AG04450 (cell line): ENCODE measurements at places on chromosomes 3 and 15.

DNA sequence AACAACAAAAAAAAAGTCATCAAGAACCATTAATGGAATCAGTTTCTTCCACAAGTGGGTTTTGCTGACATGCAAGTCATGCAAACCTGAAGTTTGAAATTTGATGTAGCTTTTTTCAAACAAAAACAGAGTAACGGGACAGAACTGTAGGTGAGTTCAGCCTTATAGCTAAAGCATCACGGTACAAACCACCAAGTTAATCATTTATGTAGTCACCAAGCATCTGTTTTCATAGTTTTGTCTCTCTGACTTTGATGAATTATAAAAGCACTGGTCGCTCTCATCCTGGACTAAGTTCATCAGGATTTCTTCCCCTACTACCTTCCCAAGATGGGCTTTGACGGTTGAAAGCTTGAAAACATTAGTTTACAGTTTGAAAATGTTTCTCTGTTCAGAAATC lies 117.0 kb upstream of the SAMMSON start:
- no peak for DNase-seq

GRCh38 chr15:85778107-85778776 lies 16.5 kb downstream of the KLHL25 start:
- DNase-seq = no peak

GRCh38 chr3:168620854-168621253 lies 525.1 kb upstream of the GOLIM4 start:
- no peak for DNase-seq

DNA sequence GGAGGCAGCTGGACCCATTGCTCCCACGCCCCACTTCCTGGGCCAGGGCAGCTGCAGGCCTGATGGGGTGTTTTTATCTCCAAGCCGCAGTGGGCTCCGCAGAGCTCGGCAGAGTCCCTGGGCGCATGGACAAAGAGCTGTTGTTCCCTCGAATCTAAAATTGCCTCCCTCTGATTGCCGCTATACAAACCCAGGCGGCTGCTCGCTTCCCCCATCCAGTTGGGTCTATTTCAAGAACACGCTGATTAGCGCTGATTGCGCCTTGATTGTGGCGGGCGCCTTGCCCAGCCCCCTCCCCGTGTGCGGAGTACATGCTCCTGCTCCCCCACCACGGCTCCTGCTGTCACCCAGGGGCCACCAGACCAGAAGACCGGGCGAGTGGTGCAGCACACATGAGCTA lies 43.4 kb upstream of the SLC6A1 start:
- DNase-seq = no peak

DNA sequence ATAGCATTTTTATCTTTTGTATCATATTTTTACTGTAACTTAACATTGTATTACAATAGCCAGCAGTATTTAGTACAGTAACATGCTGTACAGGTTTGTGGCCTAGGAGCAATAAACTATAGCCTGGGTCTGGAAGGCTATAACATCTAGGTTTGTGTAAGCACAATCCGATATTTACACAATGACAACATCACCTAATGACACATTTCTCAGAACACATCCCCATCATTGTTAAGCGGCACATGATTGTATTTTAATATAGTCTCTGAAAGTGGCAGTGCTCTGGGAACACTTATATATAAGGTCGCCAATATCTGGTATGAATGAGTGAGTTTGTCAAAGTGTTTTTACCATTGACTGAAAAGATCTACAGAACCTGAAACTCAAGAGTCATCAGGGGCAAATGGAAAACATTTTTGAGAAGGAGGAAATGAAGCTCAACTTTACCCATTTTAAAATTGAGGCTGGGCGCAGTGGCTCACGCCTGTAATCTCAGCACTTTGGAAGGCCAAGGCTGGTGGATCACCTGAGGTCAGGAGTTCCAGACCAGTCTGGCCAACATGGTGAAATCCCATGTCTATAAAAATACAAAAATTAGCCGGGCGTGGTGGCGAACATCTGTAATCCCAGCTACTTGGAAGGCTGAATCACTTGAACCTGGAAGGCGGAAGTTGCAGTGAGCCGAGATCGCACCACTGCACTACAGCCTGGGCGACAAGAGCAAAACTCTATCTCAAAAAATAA lies 38.8 kb upstream of the TNFSF10 start:
- DNase-seq = no peak

DNA sequence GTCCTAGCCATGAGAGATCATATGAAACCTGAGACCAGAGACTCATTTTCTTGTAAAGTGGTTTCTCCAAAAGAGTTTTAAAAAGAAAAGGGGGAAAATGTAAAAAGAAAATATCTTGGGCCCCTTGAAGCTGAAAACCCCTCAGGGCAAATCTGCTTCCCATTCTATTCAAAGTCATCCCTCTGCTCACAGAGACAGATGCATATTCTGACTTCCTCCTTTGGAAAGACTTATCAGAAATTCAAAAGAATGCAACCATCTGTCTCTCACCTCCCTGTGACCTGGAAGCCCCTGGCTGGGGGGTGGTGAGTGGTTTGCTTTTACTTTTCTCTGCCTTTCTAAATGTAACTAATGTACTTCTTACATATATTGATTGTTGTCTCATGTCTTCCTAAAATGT lies 1154.8 kb downstream of the NSUN3 start:
- no peak for DNase-seq

GRCh38 chr3:24828551-24828950 lies 333.9 kb upstream of the THRB start:
- no peak for DNase-seq

DNA sequence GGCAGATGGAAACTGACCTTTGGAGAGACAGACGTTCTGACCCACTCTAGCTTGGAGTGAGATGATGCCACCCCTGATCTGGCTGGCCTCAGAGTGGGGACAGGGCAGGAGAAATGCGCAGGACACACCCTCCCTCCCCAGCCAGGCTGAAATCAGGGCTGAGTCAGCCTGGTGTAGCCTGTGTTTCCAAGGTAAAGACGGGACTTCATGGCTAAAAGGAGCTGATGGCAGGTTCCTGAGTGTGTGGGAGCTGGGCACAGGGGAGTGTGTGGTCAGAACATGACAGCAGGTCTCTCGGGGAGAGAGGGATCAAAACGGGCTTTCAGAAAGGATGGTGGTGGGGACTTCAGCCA lies 14.6 kb upstream of the POLG start:
- DNase-seq = no peak

GRCh38 chr3:187323091-187323490 lies 31.6 kb upstream of the MASP1 start:
- no peak for DNase-seq

GRCh38 chr3:169774186-169774585 lies 990 bp downstream of the MYNN start:
- DNase-seq = no peak

DNA sequence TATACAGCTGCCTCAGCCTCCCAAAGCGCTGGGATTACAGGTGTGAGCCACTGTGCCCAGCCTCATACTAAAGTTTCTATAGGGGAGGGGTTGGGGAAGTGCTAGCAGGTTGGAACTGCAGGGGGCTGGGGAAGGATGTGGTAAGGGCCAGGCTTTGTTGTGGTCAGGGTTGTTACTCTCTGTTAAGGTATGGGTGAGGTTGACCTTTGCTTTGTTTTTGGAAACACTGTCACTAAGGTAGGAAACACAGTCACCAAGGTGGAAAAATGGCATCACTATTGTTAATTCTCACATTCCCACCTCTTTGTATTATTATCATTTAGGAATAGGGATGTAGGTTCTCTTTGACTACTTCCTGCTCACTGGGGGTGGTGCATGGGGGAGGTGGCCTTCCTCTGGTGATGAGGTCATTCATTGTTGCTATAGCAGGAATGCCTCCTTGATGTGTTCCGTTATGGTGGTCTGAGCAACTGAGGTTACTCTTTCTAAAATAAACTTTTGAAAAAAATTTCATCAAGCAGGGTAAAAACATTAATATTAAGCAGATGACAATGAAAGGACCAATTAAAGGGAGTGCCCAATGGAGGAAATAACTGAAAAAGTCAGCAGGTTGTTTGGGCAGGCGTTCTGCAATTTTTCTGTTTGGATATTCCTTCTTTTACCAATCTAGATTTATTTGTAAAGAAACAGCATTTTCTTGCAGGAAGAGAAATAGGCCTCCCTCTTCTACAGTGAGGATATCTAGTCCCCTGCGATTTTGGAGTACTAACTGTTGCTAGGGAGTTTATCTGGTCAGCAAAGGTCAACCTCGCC lies 150.5 kb downstream of the WDR76 start:
- no peak for DNase-seq

DNA sequence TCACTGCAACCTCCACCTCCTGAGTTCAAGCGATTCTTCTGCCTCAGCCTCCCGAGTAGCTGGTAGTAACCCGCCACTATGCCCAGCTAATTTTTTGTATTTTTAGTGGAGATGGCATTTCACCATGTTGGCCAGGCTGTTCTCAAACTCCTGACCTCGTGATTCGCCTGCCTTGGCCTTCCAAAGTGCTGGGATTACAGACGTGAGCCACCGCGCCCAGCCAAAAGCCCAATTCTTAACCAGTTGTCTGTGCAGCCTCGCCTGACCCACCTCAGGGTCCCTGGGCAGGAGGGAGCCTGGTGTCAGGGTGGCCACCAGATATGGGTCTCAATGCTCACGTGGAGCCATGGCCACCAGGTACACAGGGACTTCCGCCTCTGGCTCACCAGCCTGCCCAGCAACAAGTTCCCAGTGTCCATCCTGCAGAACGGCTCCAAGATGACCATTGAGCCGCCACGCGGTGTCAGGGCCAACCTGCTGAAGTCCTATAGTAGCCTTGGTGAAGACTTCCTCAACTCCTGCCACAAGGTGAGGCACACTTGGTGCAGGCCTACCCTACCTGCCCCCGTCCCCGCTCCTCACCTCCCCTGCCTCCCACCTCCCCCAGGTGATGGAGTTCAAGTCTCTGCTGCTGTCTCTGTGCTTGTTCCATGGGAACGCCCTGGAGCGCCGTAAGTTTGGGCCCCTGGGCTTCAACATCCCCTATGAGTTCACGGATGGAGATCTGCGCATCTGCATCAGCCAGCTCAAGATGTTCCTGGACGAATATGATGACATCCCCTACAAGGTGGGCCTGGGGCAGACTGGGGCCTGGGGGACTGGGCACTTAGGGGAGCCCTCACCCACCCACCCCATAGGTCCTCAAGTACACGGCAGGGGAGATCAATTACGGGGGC lies 48.6 kb downstream of the SEMA3G start:
- no peak for DNase-seq
